Fibroblast of the aortic adventitia (primary cell): ENCODE measurements at places on chromosomes 2 and 18. TPM values are rescaled to one million over a fixed set of nuclear protein-coding genes. Genes with fewer than 3 reads are reported as not detected.

The UPP2 gene
- not detected in 2 replicates for total RNA-seq

The LIPT1 gene
- total RNA-seq: 2.9 and 9.0 TPM in 2 replicates

The PNO1 gene
- 4.1 and 9.5 TPM in 2 replicates for total RNA-seq

The ARMC9 gene
- total RNA-seq: 94.4 and 97.4 TPM in 2 replicates

The IL1F10 gene
- total RNA-seq: not detected in 2 replicates
